ENCODE measurements at places on chromosomes 2 and 18. TPM values are rescaled to one million over a fixed set of nuclear protein-coding genes. Genes with fewer than 3 reads are reported as not detected.

DNA sequence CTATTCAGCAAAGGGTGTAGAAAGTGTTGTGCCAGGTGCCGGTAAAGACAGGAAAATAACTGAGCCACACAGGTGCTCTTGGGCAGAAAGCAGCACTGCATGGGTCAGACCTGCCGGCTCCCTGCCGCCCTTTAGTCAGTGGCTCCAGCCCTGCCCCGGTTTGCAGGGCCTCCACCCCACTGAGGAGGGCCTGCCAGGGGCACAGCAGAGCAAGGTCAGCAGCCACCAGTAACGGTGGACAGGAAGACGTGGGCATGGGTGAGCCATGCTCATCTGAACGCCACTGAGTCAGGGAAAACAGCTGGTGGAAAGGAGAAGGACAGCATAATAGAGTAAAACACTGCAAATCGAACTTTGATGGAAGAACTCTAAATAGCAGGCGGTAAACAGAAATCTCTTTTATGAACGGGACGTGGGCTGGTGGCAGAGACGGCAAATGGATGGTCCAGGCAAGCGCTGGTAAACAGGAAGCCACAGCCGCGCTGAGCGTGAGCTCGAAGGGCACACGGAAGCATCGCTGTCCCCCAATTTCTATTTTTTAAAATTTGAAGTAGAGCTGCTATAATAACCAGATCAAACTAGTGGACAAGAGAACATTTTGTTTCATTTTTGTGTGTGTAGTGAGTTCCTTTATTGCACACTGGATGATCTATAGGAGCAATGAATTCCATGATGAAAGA lies 141.8 kb upstream of the ALKAL2 start:
- no peaks in the 10 kb centered on the region for H3K27me3 ChIP-seq
- peaks cover 6% of the 10 kb centered on the region for H3K4me1 ChIP-seq
- H3K4me3 ChIP-seq, result no peak overlapping the region
- no peaks in the 10 kb centered on the region for H3K36me3 ChIP-seq
- H3K27ac ChIP-seq, result peak overlapping the region; percentile 31

DNA sequence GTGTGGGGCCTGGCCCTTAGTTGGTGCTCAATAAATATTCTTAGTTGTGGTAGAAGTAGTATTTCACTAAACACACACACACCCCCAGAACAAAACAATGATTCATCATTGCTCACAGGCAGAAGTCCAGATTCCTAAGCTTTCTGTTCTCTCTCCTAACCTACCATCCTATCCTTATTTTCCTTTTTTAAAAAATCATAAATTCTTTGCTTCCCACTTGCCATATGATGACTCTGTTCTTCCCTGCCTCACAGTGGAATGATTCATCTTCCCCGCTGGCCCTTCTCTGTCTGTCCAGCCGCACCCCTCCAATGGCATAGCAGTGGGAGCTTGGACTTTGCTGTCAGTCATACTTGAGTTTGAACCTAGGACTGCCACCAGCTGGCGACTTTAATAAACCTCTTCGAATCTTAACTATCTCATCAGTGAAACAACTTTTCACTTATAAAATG lies 5.2 kb downstream of the EML6 start:
- no peak for DNase-seq
- no peak overlapping the region for H3K27ac ChIP-seq
- no peak overlapping the region for H3K4me3 ChIP-seq

DNA sequence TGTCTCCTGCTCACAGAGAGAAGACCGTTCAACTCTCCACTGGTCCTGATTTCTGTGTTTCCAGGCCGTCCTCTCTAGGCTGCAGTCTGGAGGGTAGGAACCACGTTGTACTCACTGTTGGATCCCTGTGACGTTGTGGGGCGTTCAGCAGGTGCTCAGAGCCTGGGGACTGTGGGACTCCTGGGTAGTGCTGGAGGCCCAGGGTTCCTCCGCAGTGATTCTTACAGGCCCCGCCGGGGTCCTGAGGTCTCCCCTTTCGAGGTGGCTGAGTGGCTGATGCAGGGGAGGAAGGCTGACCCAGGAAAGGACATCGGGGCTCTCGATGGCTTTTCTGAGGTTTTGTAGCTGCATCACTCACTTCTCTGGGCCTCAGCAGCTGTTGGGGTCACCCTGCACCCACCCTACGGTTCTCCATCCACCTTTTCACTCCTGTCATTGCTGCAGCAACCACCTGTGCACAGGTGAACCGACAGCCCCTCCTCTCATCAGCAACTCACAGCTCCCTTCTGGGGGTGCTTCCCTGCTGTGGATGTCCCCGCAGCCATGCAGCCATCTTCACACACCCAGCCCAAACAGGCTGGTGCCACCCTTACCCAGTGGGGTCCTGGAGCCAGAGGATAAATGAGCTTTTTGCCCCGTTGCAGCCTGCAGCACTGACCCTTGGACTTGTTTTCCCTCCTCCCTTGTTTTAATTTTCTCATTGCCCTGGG lies 169.6 kb upstream of the HDAC4 start:
- peaks cover 21% of the 10 kb centered on the region for H3K27me3 ChIP-seq
- no peak overlapping the region for H3K4me3 ChIP-seq
- H3K4me1 ChIP-seq, result peaks cover 19% of the 10 kb centered on the region
- H3K36me3 ChIP-seq, result no peaks in the 10 kb centered on the region
- DNase-seq, result no peak

- no peaks in the 10 kb centered on the region for H3K36me3 ChIP-seq
- no peak overlapping the region for H3K27ac ChIP-seq
- peaks cover 56% of the 10 kb centered on the region for H3K27me3 ChIP-seq
- peaks cover 47% of the 10 kb centered on the region for H3K4me1 ChIP-seq
- no peak for DNase-seq
These were observed 35.7 kb downstream of the CELF4 start for GRCh38 chr18:37529863-37530262.

SIX2 gene
- total RNA-seq, result 13.8 TPM
